ENCODE measurements at places on chromosomes 1 and 21. TPM values are rescaled to one million over a fixed set of nuclear protein-coding genes. Genes with fewer than 3 reads are reported as not detected.

DNA sequence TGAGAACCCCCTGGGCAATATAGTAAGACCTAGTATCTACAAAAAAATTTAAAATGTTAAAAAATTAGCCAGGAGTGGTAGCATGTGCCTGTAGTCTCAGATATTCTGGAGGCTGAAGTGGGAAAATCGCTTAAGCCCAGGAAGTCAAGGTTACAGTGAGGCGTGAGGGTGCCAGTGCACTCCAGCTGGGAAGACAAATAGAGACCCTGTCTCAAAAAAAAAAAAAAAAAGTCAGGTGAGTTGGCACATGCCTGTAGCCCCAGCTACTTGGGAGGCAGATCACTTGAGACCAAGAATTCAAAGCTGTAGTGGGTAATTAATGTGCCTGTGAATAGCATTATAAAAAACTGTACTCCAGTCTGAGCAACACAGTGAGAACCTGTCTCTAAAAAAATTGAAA lies 4.6 kb downstream of the BECN2 start:
- H3K36me3 ChIP-seq = no peaks in the 10 kb centered on the region
- H3K4me1 ChIP-seq = no peaks in the 10 kb centered on the region
- no peak for DNase-seq
- H3K27ac ChIP-seq = no peak overlapping the region
- H3K4me3 ChIP-seq = no peak overlapping the region

Gene CD164L2
- total RNA-seq = not detected

DNA sequence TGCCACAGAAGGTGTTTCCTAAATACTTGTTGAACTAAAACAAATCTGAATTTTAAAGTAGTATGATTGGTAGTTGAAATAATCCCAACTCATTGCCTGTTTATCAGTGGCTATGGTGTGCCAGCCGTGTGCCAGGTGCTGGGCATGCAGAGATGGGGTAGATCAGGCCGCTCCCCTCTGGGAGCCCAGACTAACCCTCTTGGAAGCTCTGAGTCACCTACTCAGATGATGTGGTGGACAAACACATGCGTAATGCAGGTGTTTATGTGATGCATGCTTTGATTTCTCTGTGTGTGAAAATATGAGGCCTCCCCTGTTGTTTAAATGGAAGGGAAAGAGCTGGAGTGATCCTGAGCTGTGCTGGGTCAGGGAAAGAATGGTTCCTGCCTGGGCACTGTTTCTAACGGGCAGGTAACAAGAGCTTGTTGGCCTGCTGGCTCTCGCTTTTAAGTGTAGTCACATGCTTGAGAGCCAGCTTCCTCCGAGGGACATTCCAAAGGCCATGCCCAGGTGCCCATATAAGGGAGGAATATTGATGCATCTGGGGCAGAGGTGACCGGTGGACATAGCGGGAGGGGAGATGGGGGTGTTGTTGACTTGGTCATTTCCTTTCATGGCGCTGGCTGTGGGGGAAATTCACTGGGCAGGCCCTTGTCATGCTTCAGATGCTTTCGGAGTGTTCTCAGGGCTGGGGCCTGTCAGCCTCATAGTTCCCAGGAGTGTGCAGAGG lies 10.2 kb downstream of the MFN2 start:
- peaks cover 6% of the 10 kb centered on the region for H3K36me3 ChIP-seq
- no peak for DNase-seq
- no peaks in the 10 kb centered on the region for H3K27me3 ChIP-seq
- no peak overlapping the region for H3K4me3 ChIP-seq

GRCh38 chr1:108512239-108513043 lies 47.5 kb upstream of the EEIG2 start:
- DNase-seq = no peak
- H3K27ac ChIP-seq = no peak overlapping the region
- H3K36me3 ChIP-seq = no peaks in the 10 kb centered on the region
- H3K4me3 ChIP-seq = no peak overlapping the region

DNA sequence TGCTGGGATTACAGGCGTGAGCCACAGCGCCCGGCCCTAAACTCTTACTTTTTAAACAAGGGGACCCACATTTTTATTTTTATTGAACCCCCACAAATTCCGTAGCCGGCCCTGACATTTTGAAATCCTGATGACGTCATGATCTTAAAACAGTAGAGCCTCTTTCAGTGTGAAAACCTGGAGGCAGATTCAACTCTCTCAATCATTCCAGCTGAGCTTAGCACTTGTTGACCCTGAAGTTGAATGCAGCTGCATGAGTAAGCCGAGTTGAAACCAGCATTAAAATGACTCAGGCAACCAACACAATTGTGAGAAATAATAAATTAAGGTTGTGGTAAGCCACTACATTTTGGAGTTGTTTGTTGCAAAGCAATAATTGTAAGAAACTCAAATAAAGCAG lies 93.9 kb upstream of the ADGRL4 start:
- no peaks in the 10 kb centered on the region for H3K36me3 ChIP-seq
- H3K4me1 ChIP-seq = no peaks in the 10 kb centered on the region
- no peak overlapping the region for H3K27ac ChIP-seq
- H3K27me3 ChIP-seq = no peaks in the 10 kb centered on the region
- no peak overlapping the region for H3K4me3 ChIP-seq
- no peak for DNase-seq

- H3K27me3 ChIP-seq = peaks cover 11% of the 10 kb centered on the region
- no peak for DNase-seq
- H3K27ac ChIP-seq = no peak overlapping the region
These were observed 14.7 kb downstream of the CASQ2 start for GRCh38 chr1:115753830-115754229.

DNA sequence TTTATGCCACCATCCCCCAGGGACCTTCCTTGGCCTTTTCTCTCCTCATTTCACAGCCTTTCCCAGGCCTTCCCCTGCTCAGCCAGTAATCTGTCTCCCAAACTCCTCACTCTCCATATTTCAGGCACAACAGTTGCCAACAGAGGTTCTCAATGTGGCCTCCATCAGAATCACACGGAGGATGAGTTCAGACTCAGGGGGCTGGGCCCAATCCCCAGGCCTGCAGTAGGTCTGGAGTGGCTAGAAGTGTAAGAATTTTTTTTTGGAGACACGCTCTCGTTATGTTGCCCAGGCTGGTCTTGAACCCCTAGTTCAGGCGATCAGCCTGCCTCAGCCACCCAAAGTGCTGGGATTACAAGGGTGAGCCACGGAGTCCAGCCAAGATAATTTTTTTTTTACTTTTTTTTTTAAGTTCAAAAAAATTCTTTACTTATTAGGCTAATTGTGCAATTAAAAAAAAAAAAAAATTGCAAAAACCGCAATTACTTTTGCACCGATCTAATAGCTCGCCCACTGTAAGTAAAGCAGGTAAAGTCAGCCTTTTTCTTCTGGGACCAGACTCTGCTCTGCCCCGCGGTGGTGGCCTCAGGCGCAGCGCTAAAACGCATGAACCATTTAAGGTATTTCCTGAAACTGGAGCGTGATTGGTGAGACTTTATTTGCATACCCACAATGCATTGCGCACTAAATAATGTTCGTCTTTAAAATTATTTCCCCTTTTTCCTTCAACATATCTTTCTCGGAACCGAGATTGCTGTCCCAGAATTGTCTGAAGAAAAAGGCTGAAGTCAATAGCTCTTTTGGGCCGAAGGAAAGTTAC lies 18.7 kb downstream of the KIAA2013 start:
- DNase-seq = peak; percentile 93
- peaks cover 47% of the 10 kb centered on the region for H3K4me1 ChIP-seq
- H3K27ac ChIP-seq = peak overlapping the region; percentile 100
- no peaks in the 10 kb centered on the region for H3K36me3 ChIP-seq
- peaks cover 20% of the 10 kb centered on the region for H3K27me3 ChIP-seq

GRCh38 chr1:47395433-47395832 lies 20.7 kb upstream of the FOXE3 start:
- peaks cover 6% of the 10 kb centered on the region for H3K27me3 ChIP-seq
- no peak for DNase-seq
- H3K27ac ChIP-seq = no peak overlapping the region
- H3K4me1 ChIP-seq = no peaks in the 10 kb centered on the region
- H3K4me3 ChIP-seq = no peak overlapping the region

Gene YBEY
- total RNA-seq = 22.3 TPM

Gene PRAMEF15
- total RNA-seq = not detected

DNA sequence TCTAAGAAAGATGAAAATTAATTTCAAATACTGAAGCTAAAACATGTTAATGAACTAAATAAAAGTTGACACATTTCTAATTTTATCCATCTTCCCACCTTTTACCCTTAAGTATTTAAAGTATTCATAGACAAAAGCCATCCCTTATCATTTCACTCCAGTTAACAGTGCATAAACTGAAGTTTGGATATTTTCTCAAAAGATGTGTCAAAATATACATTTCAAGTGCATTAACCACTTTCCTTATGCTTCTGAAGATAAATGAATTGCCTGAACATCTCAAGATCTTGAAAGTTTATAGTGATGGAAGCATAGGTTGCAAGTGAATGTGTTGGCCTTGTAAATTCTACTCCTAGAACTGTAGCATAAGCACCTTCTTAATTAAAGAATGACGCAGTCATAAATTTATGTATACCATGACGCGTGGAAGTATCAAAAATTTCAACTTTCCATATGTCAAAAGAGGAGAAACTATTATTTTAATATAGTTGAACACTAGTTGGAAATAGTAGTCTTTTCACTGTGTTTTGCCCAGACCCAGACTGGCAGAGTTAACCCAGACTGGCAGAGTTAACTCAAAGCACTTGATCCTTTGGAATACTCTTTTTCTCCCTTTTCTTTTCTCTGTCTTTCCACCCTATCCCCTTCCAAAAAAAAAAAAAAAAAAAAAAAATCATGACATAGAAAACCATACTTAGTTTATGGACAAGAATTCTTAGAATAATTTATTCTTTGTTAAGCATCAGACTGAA lies 282.6 kb upstream of the C1orf105 start:
- no peak for DNase-seq
- peaks cover 21% of the 10 kb centered on the region for H3K4me1 ChIP-seq
- H3K4me3 ChIP-seq = no peak overlapping the region
- H3K36me3 ChIP-seq = no peaks in the 10 kb centered on the region
- no peak overlapping the region for H3K27ac ChIP-seq

GRCh38 chr1:223223091-223223995 lies 80.3 kb upstream of the TLR5 start:
- no peak for DNase-seq
- no peak overlapping the region for H3K27ac ChIP-seq
- H3K36me3 ChIP-seq = peaks cover 3% of the 10 kb centered on the region
- peaks cover 13% of the 10 kb centered on the region for H3K4me1 ChIP-seq
- H3K4me3 ChIP-seq = no peak overlapping the region
- H3K27me3 ChIP-seq = peaks cover 5% of the 10 kb centered on the region

DNA sequence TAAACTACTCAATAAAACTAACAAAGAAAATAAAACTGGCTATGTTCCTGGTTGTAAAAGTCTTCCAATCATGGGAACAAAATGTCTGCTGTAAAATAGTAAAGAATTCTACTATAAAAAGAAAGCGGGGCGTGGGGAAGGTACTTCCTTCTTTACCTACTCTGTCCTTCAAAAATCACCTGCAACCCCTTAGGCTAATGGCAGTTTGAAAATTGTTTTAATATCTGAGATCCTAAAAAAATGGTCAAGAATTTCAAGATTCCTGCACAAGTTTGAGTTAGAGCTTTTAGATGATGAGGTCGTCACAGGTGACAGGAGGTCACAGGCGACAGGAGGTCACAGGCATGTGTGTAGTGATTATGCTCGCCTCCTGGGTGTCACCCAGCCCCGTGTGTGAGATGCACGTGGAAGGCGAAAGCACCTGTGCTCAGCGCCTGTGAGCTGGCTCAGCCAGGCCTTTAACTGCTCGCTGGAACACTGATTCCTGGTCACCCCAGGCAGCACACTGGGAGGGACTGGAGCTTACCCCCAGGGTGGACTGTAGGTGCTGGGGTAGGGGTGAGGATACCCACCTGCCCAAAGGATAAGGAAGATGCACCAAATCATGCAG lies 18.6 kb upstream of the TMPRSS2 start:
- no peak overlapping the region for H3K27ac ChIP-seq
- no peaks in the 10 kb centered on the region for H3K27me3 ChIP-seq
- DNase-seq = no peak
- no peak overlapping the region for H3K4me3 ChIP-seq

Gene CFHR3
- not detected for total RNA-seq

- peaks cover 2% of the 10 kb centered on the region for H3K36me3 ChIP-seq
- H3K4me1 ChIP-seq = peaks cover 32% of the 10 kb centered on the region
- H3K27ac ChIP-seq = peak overlapping the region; percentile 96
- H3K27me3 ChIP-seq = no peaks in the 10 kb centered on the region
- peak; percentile 90 for DNase-seq
These were observed 45.2 kb downstream of the ATP1A1 start for GRCh38 chr1:116418091-116418830.

GRCh38 chr1:211731456-211732292 lies 56.3 kb upstream of the NEK2 start:
- H3K4me1 ChIP-seq = no peaks in the 10 kb centered on the region
- no peak overlapping the region for H3K27ac ChIP-seq
- DNase-seq = no peak

DNA sequence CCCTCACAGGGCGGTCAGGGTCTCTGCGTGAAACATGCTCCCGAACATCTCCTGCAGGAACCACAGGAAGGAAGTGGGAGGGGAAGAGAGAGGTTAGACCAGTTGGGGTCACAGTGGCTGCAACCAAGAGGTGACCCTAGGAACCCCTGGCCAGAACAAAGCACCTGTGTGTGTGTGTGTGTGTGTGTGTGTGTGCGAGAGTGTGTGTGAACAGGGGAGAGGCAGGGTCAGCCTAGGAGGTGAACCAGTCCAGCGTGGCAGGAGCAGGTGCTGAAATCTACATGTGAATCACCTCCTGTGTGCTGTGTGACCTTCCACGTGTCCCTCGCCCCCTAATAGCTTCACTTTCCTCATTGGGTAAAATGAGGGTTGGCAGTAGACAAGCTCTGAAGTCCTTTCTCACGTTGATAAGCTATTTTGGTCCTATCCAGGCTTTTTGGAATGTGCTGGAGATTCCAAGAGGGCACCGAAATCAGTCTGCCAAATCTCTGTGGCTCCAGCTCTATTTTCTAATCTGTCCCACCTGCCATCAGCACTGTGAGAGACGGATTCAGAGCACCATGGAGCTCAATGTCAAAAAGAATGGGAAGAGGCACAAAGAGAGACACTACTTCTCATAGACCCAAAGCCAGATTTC lies 27.8 kb downstream of the SLC26A9 start:
- no peak for DNase-seq
- H3K27ac ChIP-seq = no peak overlapping the region
- no peaks in the 10 kb centered on the region for H3K36me3 ChIP-seq
- peaks cover 13% of the 10 kb centered on the region for H3K27me3 ChIP-seq

GRCh38 chr1:201250326-201251011 lies 32.8 kb upstream of the PKP1 start:
- H3K27me3 ChIP-seq = peaks cover 6% of the 10 kb centered on the region
- DNase-seq = no peak
- no peaks in the 10 kb centered on the region for H3K36me3 ChIP-seq

DNA sequence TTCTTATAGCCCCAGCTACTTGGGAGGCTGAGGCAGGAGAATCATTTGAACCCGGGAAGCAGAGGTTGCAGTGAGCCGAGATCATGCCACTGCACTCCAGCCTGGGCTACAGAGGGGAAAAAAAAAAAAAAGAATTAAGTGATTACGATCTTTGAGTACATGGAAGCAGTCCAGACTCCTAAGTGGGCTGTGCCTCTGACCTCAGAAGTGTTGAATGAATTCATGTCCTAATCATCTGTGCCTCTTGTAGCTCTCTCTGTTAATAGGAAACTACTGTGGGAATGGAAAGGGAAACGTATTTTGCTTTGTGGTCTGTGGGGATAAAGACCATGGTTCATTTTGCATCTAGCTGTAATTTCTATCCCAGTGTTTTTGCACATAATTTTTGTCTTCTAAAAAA lies 8.4 kb upstream of the IVNS1ABP start:
- peaks cover 7% of the 10 kb centered on the region for H3K36me3 ChIP-seq
- H3K27me3 ChIP-seq = no peaks in the 10 kb centered on the region
- H3K4me1 ChIP-seq = no peaks in the 10 kb centered on the region
- no peak for DNase-seq

Measured in activated T-cell treated with anti-CD3 and anti-CD28 coated beads, Interleukin-2, amount 50 U/mL, for 72 hours (primary cell).